ENCODE measurements at places on chromosomes 11 and 22.

DNA sequence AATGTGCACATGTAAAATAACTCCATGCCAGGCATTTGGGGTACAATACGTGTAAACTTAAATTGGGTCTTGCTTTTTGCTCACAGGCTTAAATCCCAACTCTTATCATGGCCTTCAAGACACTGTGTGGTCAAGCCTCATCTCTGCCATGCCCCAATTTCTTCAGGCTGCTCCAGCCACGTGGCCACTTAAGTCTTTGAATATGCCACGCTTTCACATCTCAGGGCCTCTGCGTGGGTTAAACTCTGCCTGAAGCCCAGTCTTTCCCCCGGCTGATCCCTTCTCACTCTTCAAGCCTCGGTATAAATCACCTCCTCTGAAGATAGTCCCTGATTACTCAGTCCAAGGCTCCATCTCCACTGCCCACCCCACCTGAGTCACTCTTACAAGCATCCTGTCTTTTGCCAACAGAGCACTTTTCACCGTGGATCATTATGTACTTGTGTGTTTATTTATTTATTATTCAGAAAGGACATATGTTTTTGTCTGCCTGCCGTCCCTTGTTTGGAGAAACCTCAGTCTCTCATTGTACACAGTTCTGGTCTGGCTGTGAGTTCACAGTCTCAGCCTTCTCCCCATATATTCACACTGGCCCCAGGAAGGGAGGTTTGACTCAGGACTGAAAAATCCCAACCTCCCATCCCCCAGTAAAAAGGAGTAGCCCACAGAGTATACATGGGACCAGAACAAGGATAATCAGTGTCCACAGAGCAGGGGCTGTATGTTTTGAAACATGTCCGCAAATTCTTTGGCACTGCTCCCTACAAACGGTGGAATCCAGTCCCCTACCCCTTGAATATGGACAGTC lies 344.7 kb downstream of the MN1 start:
- no peak for DNase-seq

GRCh38 chr11:16942342-16942741 lies 71.9 kb downstream of the PLEKHA7 start:
- no peak for DNase-seq

DNA sequence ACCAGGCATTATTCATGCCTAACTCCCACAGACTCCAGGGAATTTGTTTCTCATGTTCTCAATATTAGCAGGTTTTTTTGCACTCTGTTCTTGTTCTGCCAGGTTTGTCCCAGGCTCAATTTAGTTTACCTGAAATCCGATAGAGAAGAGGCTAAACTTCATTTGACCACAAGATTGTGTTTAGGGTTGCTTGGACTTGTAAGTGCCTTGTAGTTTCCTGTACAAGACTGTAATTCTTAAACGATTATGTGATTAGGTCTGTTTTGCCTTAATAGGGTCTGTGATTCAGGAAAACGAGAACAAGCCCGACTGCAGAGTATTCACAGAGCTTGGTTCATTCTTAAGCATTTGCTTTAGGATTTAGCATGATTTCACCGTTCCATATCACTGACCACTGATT lies 1.8 kb downstream of the PRSS23 start:
- DNase-seq: no peak

DNA sequence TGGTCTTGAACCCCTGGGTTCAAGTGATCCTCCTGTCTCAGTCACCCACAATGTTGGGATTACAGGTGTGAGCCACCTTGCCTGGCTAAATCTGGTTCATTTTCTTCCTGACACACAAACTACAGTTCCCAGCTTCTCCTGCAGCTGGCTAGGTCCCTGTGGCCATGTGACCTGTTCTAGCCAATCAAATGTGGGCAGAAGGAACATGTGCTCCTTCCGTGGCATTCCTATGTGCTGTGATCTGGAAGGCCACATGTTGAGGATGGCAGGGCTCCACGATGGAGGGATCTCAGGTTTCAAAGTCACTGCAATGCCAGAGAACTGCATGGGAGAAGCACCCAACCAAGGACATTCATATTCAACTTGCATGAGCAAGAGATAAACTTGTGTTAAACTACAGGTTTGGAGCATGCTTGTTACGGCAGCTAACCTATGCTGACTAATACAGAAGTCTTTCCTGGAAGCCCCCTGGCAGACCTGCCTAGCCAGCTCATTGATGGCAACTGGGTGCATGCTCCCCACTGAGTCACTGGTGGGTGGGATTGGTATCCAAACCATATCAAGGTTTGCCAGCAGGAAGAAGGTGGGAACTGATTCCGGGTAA lies 86.0 kb downstream of the RPS6KA4 start:
- DNase-seq: peak; percentile 45

GRCh38 chr22:43066134-43066533 lies 23.1 kb downstream of the TTLL1 start:
- DNase-seq: peak; percentile 50

DNA sequence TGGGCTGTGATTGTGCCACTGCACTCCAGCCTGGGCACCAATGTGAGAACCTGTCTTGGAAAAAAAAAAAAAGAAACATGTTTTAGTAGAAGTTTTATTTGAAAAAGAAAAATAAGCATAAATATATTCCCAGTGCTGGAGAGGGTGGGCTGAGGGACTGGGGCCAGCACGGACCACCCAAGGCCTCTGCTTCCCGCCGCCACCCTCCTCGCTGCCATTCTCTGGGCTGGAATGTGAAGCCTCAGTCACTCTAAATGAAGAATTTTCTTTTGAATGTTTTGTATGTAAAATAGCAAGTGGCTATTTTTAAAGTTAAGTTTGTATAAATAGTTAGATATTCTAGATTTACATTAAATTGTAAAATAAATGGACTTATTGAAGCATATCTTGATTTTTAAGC lies 5.1 kb upstream of the TRMU start:
- no peak for DNase-seq

DNA sequence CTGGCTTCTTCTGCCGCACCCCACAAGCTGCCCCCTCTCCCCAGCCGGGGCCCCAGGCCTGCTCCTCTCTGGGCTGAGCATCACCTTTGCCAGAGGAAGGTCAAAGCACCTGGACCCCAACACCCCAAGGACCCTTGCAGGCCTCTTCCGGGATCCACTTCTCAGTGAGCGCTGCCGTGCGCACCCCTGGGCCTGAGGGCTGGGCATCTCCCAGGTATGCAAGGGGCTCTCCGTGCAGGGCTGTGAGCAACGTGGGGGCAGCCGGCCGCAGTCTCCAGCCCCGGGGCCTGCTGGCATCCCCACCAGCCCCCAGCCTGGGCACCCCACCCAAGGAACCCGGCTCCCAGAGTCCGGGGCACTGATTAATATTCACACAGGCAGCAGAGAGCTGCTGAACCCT lies 64.0 kb downstream of the BRD1 start:
- no peak for DNase-seq

DNA sequence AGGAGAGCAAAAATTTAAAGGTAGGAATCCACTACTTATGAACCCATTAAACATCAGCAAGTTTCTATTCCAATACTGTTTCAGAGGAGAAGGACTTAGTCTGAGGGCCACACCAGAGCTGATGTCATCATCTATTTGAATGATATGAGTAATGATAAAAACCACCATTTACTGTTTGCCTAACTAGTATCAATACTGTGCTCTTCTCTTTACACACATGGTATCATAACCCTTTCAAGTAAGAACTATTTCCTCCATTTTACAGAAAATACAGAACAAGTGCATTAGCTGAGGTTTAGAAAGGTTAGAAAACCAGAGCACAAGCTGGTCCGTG lies 651.3 kb upstream of the KIRREL3 start:
- DNase-seq: no peak

DNA sequence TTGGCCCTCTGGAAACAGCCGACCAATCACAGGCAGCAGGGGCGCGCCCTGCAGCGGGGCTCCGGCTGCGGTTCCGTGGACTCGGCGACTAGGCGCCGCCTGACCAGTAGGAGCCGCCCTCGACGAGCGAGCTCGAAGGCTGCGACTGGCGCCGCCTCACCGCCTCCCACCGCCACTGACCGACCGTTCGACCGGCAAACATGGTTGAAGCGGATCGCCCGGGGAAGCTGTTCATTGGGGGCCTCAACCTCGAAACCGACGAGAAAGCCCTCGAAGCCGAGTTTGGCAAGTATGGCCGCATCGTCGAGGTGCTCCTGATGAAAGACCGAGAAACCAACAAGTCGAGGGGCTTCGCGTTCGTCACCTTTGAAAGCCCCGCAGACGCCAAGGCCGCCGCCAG lies at the start of gene RBMXL2:
TSS of gene RBMXL2 (plus strand) at position 78 of the 400 bp plus-strand sequence. CDS start at position 201, 123 bp downstream.
- DNase-seq: no peak

- DNase-seq: peak; percentile 33
These were observed 551.9 kb upstream of the LUZP2 start for GRCh38 chr11:23944923-23945322.

- no peak for DNase-seq
These were observed 1.0 kb downstream of the NLRP14 start for GRCh38 chr11:7021318-7021717.

- DNase-seq: no peak
These were observed 4.3 kb downstream of the PANX1 start for GRCh38 chr11:94132823-94133408.

DNA sequence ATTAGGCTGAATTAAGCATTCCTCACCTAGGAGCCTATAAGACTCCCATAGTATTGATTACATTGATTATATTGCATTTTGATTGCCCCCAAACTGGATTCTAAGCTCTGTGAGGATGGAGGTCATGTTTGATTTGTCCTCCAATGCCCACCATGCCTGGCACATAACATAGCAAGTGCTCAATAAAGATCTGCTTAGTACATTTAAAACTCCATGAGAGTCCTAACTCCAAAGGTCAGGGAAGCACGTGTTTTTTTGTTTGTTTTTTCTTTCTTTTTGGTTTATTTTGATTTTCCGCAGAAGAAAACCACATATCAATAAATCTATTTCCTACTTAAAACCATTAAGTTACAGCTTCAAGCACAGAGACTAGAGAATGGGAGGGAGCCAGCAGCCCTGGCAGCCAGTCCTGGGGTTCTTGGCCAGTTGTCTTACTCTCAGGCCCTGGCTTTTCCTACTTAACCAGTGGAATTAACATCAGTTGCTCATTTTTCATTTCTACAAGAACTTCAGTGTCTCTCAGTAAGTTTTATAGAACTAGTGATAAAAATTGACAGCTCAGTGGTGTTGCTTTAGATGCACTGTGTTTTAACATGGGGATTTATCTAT lies 429.9 kb upstream of the CCDC90B start:
- no peak for DNase-seq

DNA sequence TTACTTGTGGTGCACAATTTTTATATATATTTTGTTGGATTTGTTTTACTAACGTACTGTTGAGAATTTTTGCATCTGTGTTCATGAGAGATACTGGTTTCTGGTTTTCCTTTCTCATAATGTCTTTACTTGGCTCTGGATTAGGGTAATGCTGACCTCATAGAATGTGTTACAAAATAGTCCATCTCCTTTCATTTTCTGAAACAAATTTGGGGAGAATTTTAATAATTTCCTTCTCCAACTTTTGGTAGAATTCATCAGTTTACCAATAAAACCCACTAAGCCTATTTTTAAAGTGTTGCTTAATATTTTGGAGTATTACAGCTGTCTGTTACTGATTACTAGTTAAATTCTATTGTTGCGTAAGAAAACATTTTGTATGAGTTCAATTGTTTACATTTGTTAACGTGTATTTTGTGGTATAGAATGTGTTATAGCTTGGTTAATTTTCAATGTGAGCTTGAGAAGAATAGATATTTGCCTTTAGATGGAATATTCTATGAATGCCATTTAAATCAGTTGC lies 11.5 kb downstream of the TRIM22 start:
- DNase-seq: no peak

DNA sequence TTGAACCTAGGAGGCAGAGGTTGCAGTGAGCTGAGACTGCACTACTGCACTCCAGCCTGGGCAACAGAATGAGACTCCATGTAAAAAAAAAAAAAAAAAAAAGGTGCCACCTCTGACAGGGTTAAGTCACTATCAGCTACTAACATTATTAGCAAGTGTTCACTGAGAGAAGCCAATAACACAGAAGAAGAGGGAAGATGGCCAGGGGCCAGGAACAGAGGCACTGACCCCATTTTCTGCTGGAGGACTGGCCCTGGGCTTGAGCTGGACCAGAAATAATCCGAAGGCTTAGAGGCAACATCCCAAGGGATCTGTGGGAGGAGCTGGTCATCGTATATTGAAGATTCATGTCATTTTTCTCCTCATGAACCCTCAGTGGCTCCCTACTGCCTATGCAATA lies 5.0 kb downstream of the SLC5A1 start:
- no peak for DNase-seq

- peak; percentile 0 for DNase-seq
These were observed 9.1 kb upstream of the OR10D3 start for GRCh38 chr11:124174001-124174583.

DNA sequence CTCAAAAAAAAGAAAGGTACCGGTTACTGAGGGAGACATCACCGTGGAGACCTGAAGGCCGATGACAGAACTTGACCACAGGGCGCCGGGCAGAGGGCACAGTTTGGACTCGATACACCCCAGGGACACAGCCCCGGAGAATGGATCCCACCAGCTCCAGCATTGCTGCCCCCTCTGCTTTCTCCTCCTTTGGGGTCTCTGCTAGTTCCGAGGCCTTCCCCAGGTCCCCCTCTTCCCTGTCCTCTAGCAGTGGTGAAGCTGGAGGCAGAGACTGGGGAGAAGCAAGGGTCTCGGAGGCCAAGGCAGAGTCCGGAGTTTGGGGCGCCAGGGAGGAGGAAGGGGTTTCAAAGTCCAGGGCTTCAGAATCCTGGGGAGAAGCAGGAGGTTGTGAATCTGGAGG lies 4.8 kb upstream of the EEF1G start:
- DNase-seq: no peak

DNA sequence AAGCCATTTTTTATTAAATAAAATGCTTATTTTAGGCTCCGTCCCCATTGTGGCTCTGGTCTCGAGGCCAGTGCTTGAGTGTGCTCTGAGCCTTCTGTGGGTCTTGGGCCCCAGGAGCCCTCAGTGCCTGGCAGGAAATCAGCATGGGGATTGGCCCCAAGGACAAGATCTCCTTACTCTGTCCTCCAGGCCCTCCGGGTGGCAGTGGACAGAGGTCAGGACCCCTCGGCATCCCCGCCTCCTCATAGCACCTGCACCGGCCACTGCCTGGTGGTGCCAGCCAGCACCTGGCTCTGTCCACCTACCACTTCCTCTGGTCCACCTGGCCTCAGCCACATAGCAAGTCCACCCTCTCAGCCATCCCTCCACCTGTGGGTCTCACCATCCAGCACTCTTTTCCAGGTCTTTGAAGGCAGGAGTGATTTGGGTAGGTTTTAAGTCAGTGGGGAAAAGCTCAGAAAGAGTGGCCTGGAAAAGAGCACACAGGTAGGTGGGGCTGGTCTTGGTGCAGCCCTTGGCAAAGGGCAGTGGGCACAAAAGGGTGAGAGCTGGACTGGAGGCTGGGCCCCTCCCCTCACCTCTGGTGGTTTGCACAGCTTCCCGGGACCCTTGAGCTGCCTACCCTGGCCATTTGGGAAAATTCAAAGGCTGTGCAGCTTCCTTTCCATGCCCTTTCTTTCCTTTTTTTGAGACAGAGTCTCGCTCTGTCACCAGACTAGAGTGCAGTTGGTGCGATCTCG lies 3.5 kb downstream of the CLDN5 start:
- no peak for DNase-seq

GRCh38 chr11:14700593-14700992 lies 57.0 kb downstream of the PDE3B start:
- DNase-seq: no peak

- no peak for DNase-seq
These were observed 474.8 kb upstream of the CCDC90B start for GRCh38 chr11:83760932-83761331.

GRCh38 chr11:47378010-47378835 lies at the start of gene SPI1:
Gene SPI1 (minus strand): TSS chr11:47378547. CDS start chr11:47378353, 194 bp downstream.
- DNase-seq: no peak

All from SK-N-DZ (cell line).